ENCODE measurements at places on chromosomes 1 and 21.
A peak's percentile ranks its signal among the peaks of the same experiment; 100 is the strongest.

- no peak for DNase-seq
These were observed 33.3 kb upstream of the RCC2 start for GRCh38 chr1:17472814-17473213.

DNA sequence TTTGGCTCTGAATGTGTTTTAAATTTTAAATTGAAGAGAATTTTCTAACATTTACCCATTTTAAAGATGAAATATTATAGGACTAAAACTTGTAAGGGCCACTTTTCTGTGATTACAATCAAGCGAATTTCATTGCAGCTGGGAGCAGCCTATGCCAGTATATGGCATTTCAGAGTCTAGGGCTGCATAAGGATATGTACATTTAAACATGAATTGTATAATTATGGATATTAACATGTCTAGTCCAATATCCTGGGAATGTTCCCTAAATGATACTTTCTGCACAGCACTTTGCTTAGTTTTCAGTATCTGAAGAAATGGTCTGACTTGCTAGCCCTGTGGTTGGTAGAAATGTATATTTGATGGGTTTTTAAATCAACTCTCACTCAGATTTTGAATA, 8.4 kb downstream of the KCNJ15 start:
- no peak for DNase-seq

DNA sequence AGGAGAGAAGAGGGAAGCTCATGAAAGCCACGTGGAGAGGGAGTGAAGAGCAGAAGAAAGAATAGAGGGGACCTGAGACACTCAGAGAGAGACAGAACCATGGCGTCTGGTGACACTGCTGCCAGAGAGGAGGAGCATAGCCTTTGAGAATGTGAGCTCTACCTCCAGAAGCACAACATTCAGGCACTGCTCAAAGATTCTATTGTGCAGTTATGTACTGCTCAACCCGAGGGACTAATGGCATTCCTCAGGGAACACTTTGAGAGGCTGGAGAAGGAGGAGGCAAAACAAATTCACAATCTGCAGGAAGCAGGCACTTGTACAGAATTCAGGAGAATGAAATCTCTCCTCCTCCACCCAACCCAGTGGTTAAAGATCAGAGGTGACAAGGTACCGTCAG, 45.1 kb downstream of the BTBD8 start:
- DNase-seq, result no peak

GRCh38 chr1:177239792-177240191, 69.0 kb downstream of the BRINP2 start:
- no peak for DNase-seq

DNA sequence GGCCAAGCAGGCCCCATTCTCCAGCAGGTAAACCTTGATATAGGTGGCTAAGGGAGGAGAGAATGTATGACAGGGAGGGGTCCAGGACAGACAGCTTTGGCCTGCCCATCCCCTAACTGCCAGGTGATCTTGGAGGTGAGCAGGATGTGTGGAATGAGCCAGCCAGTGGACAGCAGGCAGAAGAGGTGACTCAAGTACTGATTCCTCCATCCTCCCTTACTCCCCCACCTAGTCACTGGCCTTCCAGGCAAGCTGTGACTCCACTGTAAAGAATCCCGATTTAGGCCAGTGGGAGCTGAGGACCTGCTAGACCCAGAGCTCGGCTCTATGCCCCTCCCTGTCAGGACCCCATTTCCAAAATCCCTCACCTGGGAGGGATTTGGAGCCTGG, 36.6 kb downstream of the RIMS3 start:
- no peak for DNase-seq

- no peak for DNase-seq
These were observed 17.2 kb downstream of the VCAM1 start for GRCh38 chr1:100736746-100737145.

- no peak for DNase-seq
These were observed 18.8 kb downstream of the TMPRSS15 start for GRCh38 chr21:18384771-18385170.

GRCh38 chr1:47944561-47944960, 52.6 kb downstream of the TRABD2B start:
- DNase-seq, result no peak

DNA sequence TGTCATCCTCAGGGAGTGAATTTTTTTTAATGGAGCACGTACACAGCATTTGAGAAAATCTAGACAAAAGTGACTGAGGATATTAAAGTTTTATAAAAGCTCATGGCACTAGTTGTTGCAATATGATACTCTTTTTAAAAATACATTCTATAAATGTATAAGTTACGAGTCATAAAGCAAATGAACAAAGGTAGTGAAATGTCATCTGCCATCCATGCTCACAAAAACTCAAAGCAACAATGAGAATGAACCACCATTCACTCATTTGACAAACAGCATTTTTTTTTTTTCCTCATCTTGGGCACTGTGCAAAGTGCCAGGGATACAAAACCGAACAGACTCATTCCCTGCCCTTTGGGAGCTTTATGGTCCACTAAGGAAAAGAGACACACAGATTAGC, 38.7 kb downstream of the GPR137B start:
- DNase-seq, result no peak

- no peak for DNase-seq
These were observed 109.3 kb downstream of the PRKAB2 start for GRCh38 chr1:147062956-147063355.

DNA sequence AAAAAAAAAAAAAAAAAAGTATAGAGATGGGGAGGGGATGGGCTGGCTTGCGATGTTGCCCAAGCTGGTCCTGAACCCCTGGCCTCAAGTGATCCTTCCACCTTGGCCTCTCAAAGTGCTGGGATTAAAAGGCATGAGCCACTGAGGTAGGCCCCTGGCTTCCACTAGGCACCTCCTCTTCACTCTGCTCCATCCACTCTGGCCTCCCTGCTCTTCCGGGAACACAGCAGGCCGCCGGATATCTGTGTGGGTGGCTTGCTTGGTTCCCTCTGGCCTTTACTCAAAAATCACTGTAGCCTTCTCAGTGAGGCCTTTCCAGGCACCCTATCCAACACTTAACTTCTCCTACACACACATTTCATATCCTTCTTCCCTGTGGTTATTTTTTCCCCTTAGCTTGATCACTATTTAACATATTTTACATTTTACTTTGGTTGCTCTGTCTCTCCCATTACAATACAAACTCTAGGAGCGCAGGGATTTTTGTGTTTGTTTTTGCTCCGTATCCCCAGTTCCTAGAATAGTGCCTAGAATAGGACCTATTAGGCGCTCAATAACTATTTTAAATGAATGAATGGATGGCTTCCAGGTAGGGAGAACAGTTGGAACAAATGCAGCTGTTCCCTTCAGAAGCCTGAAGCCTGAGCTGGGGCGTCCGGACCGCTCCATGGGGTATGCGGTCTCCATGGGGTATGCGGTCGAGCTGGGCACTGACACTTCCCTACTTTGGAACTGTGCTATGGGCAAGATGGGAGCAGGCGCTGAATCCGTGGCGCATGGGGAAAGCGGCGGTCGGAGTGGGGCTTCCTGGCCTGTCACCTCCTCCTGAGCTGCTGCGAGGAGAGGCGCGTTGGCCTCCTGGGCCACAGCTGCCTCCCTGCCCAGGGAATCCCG, 46.7 kb downstream of the H3-3A start:
- peak; percentile 64 for DNase-seq

Measured in cerebellar nuclear complex (tissue), 1 donor.